Stimulated activated CD4-positive, alpha-beta T cell treated with anti-CD3 and anti-CD28 coated beads, Interleukin-2, amount 100 ng/mL, for 4 hours (primary cell): ENCODE measurements at places on chromosomes 11 and 22.

GRCh38 chr22:49642331-49642730 is 185.3 kb downstream of the BRD1 start:
- no peak for DNase-seq

DNA sequence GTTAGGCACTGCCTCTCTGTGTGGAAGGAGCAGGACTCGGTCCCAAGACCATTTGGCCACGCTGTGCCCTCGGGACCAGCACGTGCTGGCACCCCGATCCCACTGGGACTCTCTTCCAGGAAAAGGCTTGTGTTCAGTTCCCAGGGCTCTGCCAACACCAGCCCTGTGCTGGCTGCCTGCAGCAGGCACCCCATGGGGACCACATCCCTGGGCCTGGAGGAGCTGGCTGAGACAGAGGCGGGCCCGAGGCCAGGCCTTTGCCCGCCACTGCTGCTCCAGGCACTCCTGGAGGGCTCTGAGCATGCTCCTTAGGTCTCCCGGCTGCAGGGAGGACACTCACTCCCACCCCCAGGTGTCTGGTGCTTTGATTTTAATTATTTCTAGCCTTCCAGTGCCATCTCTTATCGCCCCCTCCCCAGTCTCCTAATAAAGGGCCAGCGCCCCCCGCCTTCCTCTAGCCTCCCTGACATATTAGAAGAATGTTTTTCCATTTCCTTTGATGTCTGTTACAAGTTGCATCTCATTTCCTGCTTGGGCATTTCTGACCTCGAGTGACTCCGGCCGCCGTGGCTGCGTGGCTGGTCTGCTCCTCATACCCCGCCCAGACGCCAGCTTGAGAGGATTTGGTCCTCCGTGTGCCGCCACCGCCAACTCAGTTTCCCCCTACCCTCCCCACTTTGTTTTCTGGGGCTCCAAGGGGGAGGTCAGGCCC is 14.4 kb downstream of the CDKN1C start:
- no peak for DNase-seq

DNA sequence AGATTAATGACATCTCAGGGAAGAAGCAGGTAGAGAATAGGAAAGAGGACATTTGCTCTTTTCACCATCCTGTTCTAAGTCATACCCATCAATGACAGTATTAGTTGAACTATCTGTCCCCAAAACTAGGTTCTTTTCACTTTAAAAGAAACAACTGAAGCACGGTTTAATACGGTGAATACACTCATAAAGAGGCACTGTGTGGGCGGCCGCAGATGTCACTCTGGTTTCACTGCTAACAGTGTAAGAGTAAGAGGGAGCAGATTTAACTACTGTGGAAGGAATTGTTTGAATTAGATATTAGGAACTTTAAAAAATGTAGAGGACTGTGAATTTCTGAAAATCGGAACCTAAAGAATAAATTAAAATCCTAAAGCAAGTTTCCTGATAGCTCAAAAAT is 49.5 kb downstream of the VSIG10L2 start:
- DNase-seq, result no peak

DNA sequence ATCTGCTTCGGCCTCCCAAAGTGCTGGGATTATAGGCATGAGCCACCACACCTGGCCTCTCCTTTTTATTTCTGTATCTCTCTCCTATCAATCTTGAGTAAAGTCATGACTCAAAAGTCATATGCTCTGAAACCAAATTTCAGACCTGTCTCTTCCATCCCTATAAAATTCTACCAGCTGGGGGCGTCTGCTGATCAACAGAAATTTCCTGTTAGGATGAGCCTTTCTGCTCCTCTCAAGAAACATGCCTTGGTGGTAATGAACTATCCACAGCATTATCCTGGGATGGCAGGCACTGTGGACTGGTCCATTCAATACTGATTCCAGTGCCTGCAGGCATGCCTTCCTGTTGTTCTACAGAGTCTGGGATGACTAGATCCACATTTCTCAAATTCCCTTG is 472.6 kb downstream of the NELL1 start:
- no peak for DNase-seq

GRCh38 chr22:47296405-47297260 is 534.2 kb downstream of the TBC1D22A start:
- no peak for DNase-seq

DNA sequence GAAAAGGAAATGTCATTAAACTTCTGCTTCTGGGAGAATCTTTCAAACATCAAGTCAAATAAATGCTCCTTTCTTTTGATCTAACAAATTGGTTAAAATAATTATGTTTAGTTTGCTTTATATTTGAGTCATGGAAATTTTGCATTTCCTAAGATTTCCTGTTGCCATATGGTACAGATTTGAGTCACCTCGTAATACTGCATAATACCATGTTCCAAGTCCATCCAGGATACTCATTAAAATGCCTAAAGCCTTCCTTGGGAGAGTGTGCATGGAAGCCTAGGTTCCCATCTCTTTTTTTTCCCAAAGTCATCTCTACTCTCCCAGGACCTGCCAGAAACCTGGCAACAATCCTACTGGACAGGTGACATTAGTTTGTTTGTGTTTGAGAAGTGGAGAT is 4.2 kb downstream of the OR9I1 start:
- no peak for DNase-seq

GRCh38 chr11:10590218-10590915 is 21.9 kb upstream of the LYVE1 start:
- DNase-seq, result no peak

- no peak for DNase-seq
These were observed 55.7 kb downstream of the BCR start for GRCh38 chr22:23236026-23236425.

- DNase-seq, result no peak
These were observed 365.0 kb downstream of the MN1 start for GRCh38 chr22:27436591-27436990.

GRCh38 chr22:28481725-28482124 is 197.9 kb downstream of the TTC28 start:
- no peak for DNase-seq

DNA sequence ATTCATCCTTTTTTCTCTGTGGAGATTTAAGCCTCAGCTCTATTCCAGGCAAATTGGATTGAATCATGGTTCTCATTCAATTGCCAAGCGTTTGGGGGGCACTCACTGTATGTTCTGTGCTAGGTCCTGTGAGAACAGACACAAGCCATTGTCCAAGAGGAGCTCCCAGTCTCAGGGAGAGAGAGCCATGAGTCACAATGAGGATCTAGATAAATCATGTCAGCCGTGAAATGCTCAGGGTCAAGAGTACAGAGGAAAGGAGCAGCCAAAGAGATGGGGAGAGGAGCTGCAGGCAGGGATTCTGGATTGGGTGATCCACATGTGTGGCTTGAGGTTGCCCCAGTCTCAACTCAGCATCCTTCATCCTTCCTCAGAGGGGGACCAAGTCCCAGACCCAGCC is 93.6 kb downstream of the FEZ1 start:
- no peak for DNase-seq

DNA sequence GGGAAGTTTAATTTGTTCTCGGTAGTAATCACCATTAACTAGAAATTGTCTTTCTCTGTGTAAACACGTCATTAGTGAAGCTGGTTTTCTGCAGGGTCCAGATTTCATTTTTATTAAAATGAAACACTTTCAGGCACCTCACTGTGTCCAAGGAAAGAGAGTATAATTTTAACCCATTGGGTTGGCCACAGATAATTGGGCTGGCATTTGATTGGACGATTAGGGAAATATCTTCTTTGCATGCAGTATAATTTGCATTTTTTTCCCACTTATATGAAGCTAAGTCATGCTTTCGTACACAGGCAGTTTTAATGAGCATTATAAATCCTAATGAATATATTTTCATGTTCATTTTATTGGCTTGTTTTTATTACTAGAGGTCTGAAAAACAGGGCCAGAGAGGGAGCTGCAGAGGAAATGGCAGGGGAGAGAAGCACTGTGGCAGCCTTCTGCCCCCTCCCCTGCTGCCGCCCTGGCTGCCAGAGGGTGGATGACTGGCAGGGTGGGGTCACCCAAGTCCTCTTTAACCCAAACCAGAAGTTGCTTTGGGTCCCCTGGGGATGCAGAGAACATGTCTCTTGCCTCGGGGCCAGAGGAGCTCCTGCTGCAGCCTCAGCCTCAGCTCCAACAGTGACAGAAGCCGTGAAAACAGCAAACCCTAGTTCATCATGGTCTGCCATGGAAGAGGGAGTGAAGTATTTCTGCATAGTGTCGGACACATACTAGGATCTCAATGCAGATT is 93.9 kb downstream of the PKNOX2 start:
- DNase-seq, result no peak

GRCh38 chr22:45887202-45888131 is 89.5 kb downstream of the WNT7B start:
- DNase-seq, result no peak

GRCh38 chr22:37270928-37271650 is 11.2 kb upstream of the CYTH4 start:
- no peak for DNase-seq

- DNase-seq, result no peak
These were observed 44.0 kb downstream of the TP53I11 start for GRCh38 chr11:44906649-44907048.

- peak; percentile 57 for DNase-seq
These were observed 31.2 kb downstream of the CD82 start for GRCh38 chr11:44596525-44597276.

DNA sequence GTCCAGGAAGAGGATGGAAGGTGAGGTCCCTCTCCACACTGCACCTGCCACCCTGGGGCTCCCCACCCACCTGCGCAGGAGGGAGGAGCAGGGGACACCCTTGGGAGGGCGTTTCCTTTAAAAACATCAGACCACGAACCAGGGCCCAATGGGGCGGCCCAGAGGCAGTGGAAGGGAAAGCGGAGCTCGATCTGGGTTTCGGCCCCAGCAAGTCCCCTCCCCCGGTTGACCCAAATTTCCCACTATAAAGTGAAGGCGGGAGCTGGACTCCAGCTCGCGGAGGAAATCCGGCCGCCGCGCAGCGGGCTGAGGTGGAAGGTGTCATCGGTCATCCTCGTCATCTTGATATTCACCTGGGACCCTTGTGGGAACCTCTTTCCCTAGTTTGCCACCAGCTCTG is 99.3 kb downstream of the WNT7B start:
- DNase-seq, result no peak

GRCh38 chr22:41664490-41664889 is 24.2 kb downstream of the SNU13 start:
- DNase-seq, result no peak

DNA sequence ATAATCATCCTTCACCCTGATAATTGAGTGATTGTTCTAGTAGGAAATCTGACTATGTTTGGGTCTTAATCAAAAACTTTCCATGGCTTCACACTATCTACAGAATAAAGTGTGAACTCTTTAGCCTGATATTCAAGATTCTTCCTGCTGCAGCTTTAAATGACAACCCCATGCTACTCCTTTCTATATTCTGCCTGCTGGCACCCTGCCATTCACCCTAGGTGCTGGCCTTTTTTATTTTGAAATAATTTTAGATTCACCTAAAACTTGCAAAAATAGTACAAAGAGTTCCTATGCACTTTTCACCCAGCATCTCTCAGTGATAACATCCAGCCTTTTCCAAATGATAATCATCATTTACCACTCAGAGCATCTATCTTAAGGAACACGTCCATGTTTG is 363.4 kb upstream of the NARS2 start:
- DNase-seq, result no peak

DNA sequence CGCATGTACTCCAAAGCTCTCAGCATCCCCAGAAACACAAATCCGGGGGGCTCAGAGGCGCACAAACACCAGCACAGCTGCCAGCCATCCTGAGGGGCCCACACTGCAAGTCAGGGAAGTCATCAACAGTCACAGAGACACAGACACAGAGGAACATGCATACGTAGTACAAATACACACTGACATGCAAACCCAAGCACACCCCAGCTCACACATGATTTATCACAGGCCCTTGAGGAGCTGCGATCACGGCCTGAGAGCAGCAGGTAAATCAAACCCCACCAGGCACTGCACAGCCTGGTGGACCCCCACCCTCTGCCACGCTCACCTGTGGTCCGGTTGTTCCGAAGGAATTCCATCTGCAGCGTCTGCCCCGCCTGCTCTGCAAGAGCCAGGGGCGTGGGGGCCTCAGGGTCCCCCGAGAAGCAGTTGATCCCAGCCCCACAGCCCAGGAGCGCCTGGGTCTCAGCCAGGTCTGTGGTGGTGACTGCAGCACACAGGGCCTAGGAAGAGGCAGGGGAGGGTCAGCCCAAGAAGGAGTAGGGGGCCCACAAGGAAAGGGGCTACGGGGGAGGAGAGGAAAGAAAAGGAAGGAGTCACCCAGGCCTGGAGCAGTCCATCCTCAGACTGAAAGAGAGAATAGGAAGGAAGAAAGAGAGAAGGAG is 28.5 kb upstream of the PDE2A start:
- no peak for DNase-seq

GRCh38 chr22:30626413-30626812 is 9.2 kb upstream of the SLC35E4 start:
- no peak for DNase-seq

- no peak for DNase-seq
These were observed 120.4 kb downstream of the PHF21B start for GRCh38 chr22:44889255-44889878.

GRCh38 chr11:17927681-17928343 is 85.0 kb downstream of the SERGEF start:
- no peak for DNase-seq

DNA sequence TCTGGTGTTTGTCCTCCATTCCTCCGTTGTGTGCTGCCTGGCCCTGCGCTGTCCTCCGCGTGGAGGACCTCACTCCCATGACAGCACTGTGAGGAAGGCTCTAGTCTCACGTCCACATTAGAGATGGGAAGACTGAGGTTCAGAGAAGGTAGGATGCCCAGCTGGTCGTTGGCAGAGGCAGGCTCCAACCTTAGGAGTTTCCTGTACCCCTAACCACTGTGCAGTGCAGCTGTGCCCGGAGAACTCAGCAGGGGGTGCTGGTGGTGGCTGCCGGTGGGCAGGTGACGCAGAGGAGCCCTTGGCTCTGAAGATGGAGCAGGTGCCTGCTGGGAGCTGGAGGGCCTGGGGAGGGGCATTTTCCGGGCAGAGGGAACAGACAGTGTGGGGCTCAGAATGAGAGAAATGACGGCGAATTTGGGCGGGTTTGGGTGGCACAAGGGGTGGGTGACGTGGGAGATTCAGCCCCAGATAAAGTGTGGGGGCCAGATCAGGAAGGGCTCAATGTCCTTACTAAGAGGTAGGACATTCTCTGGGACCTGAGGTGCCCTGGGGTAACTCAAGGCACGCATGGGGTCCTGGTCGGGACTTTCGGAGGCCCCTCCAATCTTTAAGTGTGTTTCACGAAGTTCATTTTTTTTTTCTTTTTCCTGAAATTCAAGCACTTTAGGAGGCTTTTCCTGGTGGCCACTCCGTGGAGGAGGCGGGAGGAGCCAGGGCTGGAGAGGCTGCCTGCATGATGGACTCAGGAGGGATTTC is 535.0 kb downstream of the TBC1D22A start:
- no peak for DNase-seq

- no peak for DNase-seq
These were observed 63.8 kb downstream of the IGLL1 start for GRCh38 chr22:23516304-23516703.

DNA sequence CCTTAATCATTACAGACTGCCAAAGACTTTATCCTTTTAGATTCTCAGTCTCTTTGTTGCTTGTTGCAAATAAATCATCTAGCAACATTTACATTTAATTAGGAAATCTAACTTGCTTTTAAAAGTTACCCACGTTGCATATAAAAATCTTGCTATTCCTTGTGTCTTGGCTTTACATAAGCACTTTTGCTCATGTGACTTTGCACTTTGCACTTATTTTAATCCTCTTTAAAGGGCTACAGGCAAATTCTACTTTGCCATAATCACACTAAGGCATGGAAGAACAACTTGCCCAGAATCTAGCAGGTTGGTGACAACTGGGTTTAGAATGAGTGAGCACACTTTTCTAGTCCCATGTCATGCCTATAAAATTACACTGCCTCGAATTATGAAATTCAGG is 25.9 kb downstream of the PRRG4 start:
- DNase-seq, result no peak

GRCh38 chr11:119421941-119422808 is 797 bp downstream of the THY1 start:
- DNase-seq, result no peak
